ENCODE measurements at places on chromosomes 2 and 18.

DNA sequence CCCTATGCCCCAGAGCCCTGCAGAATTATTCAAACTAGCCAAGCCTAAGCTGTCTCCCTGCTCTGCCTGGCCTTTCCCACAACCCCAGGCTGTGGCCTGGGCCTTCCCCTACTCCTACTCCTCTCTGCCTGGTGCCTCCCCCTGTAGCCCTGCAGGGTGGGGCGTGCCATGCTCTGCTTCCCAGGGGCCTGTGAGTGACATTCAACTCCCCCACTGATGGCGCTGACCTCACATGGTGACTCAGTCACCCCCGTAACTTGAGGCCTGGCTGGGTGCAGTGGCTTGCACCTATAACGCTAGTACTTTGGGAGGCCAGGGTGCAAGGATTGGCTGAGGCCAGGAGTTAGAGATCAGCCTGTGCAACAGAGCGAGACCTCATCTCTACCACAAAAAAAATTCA is 60.6 kb downstream of the KIF1A start:
- no peak for DNase-seq

- DNase-seq: no peak
These were observed 74.9 kb downstream of the LTBP1 start for GRCh38 chr2:33021542-33022227.

DNA sequence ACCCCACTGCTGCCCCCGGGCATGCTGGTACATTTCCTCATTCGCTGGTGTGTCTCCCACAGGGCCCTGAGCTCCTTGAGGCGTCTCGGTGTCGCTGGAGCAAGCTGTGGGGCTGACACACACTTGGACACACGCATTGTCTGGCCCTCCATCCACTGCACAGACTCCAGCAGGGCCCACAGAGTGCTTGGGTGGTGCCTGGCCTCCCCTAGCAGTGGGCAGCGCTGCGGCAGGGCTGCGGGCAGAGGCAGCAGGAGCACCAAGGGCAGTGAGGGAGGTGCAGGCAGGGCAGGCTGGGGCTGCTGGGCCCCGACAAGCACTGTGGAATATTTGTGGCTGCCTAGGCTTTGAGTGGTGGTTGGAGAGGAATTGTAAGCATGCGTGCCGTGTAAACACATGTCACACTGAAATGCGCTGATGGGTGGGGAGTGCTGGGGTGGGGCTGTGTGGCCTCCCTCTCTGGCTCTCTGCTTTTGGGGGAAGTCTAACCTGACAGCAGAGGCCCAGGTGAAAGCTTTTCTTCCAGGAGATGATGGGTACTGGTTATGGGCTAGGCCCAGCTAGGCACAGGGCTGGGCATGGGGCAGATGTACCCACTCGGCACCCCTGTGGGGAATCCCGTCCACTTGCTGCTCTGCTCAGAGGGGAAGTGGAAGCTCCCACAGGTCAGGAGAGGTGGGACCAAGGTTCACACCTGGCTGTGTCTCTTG is 55.5 kb upstream of the HS6ST1 start:
- no peak for DNase-seq

DNA sequence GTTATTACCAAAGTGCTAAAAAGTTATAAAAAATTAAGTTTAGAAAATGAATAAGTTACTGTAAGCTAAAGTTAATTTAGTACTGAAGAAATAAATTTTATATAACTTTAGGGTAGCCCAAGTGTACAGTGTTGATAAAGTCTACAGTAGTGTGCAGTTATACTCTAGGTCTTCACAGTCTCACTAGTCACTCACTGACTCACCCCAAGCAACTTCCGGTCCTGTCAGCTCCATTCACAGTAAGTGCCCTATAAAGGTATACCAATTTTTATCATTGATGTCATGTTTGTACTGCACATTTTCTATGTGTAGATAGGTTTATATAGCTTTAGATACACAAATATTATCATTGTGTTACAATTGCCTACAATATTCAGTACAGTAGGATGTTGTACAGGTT is 518.3 kb upstream of the PIK3C3 start:
- no peak for DNase-seq

DNA sequence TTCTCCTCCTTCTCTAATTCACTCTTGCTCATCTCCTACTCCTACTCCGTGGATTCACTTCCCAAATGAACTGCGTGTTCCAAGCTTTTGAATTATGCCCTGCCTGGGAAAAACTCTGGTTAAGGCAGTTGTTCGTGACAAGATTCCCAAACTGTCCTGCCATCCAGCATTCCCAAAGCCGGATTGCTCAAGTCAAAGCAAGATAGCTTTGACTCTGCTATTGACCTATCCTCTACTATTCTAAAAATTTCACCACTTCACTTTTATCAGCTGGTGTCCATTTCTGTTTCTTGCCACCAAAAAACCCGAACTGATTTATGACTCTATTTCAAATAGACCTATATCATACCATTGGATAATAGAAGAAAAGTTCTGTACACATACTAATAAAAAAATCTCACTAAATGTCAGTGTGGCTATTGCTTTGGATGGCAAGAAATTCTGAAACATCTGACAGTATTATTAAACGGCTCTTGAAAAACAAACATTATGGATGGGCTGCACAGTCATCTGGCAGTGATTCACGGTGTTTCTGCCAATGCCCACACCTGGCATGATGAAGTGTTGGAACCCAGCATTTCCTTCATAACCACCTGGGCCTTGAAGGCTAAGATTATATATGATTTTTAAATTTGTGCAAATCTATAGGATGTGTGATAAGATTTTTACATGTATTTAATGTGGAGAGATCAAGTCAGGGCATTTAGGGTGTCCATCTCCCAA is 87.4 kb downstream of the NCKAP5 start:
- peak; percentile 24 for DNase-seq

DNA sequence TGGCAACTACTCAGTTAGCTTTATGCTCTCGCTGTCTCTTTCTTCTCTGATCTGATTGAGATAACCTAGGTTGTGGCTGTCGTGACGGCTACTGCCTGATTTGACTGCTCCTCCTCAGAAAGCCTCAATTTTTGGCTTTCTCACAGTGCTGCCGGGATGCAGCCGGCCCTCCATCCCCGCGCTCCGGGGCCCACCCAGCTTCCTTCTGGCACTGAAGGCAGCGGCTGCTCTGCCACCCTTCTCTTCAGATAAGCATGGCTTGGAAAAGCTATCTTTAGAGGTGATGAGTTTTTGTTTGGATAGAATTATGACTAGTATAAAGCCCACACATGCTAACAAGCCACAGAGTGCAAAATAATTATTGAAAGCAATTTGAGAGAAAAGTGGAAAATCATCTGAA is 102.5 kb downstream of the DPP4 start:
- no peak for DNase-seq

- DNase-seq: no peak
These were observed 75.1 kb upstream of the TANK start for GRCh38 chr2:161085149-161085548.

DNA sequence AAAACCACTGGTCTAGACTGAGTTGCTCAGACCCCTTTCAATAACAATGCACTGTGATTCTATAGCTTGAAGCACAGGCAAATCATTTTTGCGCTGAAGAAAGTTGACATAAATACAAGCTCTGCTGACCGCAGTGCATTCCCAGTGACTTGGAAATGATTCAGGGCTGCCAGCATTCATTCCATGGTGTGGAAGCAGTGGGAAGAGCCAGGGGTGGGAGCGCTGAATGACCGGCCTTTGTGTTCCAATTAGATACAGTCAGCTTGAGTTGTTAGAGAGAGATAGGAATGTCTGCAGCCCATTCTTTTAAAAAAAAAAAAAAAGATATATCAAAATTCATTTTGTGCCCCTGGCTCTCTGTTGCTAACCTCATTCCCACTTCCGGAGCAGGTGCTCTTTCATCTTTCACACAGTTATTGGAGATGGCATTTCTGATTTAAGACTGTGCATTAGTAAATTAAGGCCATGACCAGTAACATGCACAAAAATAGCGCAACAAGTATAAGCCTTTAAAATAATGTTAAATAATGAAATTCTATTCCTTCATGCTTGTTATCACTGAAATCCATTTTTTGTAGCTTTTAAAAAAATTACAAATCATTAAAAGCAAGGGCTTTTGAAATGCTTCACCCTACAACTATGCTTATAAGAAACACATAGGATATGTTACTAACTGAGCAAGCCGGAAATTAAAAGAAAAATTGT is 59.4 kb upstream of the CTLA4 start:
- no peak for DNase-seq

- peak; percentile 39 for DNase-seq
These were observed 715 bp upstream of the CFAP36 start for GRCh38 chr2:55518841-55519165.

- DNase-seq: no peak
These were observed 138.3 kb downstream of the CDH20 start for GRCh38 chr18:61471541-61471940.

DNA sequence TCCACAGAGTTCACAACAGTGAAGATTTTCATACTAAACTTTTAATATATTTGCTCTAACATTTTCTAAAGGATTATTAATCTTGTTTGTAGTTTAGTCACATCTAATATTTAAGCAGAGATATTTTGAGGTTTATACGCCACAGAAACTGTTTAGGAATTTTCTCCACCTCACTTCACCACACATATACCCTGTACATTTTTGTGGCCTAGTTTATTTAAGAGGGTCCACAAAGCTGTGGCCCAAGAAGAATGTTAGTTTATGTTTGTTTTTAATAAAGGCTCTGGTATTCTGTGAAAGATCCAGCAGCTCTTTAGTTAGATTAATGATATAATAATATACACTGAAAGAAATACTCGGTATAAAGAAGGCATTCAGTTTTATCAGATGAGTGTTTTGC is 132.7 kb upstream of the TTC27 start:
- DNase-seq: no peak

DNA sequence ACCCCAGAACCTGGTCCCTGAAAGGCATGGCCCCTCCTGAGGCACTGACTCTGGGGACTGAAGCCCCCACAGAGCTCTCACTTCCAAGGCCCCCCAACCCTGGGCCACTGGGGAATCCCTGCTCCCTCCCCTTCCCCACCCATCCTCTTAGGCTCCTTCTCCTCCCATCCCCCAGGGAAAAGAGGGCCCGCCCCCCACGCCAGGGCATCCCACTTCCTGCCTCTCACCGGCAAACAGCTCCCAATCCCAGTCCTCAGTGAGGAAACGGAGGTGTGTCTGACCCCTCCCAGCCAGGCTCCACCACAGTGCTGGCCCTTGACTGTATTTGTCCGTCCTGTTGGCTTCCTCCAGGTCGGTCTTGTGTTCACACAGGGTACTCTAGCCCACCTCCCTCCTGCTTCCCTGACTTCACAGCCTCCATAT is 35.0 kb upstream of the PTMA start:
- DNase-seq: peak; percentile 93

- DNase-seq: no peak
These were observed 21.8 kb upstream of the TANK start for GRCh38 chr2:161138429-161138828.

- peak; percentile 23 for DNase-seq
These were observed 542 bp upstream of the CNNM3 start for GRCh38 chr2:96815326-96816126.

GRCh38 chr2:82811946-82812345 is 1647.1 kb downstream of the SUCLG1 start:
- DNase-seq: no peak

GRCh38 chr2:29530281-29530680 is 391.1 kb downstream of the ALK start:
- no peak for DNase-seq

GRCh38 chr2:191693166-191693565 is 15.2 kb downstream of the NABP1 start:
- no peak for DNase-seq

DNA sequence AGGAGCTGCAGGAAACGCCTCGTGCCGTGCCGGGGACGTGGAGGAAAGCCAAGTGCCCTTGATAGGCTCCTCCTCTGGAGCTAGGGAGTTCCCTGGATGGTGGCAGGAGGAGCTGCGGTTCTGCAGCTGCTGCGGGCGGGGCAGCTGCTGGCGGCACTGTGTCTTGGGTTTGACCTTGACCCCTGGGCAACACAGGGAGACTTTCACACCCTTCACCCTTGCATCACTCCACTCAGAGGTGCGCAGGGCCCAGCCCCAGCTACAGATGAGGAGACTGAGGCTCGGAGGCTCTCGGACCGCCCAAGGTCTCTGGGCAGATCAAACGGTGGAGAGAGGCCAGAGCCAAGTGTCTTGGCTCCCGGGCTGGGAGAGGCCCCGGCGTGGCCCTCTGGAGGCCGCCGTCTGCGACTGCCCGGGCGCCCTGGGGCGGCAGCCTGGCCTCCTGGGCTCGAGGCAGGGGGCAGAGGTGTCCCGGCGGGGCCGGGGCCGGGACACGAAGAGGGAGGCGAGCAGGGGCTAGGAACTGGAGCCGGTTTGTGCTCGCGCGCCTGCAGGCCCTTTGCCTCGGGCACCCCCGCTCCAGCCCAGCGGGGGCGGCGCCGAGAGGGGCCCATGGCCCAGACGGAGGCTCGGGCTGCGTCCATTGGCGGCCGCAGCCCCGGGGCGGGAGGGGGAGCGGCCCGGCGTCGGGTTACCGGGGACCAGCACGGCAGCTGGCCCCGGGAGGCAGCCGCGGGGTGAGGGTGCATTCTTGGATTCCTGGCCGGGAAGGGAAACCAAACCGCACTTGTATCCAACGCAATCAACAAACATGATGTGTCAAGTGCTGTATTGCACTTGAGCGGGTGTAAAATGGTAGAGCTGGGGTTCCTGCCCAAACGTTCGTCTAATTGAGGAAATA is 129.6 kb upstream of the SLC1A4 start:
- peak; percentile 83 for DNase-seq

DNA sequence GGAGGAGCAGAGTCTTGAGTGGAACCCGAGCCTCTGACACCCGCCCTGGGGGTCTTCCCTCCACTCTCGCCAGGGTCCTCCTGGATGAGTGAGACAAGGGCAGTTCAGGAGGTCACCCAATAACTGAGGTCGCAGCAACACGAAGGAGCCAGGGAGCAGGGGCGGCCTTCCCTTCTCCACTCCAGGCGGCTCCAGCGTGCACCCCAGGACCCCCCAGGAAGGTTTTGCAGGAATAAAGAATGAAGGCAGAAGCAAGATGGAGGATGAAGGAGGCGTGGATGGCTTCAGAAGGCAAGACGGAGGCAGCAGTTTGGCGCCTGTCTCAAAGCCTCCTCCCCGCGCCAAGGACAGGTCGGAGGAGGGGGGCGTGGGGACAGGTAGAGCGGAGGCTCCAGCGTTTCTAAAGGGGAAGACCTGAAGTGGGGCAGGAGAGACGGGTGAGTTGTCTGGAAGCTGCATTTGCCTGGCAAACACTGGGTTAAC is 579 bp upstream of the ITM2C start:
- no peak for DNase-seq

- DNase-seq: no peak
These were observed 136.2 kb upstream of the MAPRE2 start for GRCh38 chr18:34904994-34905393.

DNA sequence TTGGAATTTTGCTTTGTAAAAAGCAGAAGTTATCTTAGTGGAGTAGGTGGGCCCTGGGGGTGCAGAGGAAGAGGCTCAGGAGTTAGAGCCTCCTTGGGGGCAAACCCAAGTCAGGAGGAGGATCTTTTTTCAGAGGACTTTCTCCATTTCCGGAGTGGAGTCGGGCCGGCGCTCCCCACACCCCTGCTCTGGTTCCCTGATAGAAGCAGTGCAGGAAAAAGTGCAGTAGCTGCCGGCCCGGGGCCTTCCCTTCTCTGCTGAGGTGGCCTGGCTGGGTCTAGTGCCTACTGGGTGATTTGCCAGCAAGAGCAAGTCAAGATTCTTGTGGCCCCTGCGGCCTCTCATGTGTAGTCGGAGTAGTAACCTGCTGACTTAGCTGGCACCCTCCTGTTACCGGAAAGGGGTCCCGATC is 124.2 kb upstream of the HS6ST1 start:
- DNase-seq: no peak

- DNase-seq: peak; percentile 38
These were observed 16.4 kb upstream of the HNMT start for GRCh38 chr2:137947728-137948336.
